ENCODE measurements at places on chromosomes 11 and 22.

DNA sequence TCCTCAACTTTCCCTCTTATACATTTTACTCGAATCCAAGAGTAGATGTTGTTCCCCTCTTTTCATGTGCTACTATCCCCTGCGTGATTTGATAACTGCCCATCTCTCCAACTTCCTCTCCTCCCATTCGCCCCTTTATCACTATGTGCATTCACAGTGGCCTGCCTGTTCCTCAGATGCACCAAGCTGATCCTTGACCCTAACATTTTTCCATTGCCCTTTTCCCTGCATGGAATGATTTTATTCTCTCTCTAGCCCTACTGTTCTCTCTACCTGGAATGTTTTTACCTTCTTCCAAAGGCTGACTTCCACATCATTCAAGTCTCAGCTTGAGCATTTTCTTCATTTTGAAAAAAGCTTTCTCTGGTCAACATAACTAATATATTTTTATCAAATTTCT lies 15.8 kb upstream of the BBOX1 start:
- DNase-seq = no peak

GRCh38 chr11:80843266-80843974 lies 1402.6 kb upstream of the TENM4 start:
- no peak for DNase-seq

GRCh38 chr11:17645190-17645970 lies 74.0 kb upstream of the MYOD1 start:
- no peak for DNase-seq

GRCh38 chr22:20297414-20298109 lies 22.3 kb downstream of the DGCR6L start:
- no peak for DNase-seq

- DNase-seq = no peak
Measured at GRCh38 chr22:46994983-46995382, 232.5 kb downstream of the TBC1D22A start.

Measured in SIG-M5 (cell line).